Activated T-cell treated with anti-CD3 and anti-CD28 coated beads, Interleukin-2, amount 50 U/mL, for 72 hours (primary cell): ENCODE measurements at places on chromosomes 2 and 18. TPM values are rescaled to one million over a fixed set of nuclear protein-coding genes. Genes with fewer than 3 reads are reported as not detected.

ELP2 gene
- 107 TPM for total RNA-seq

ANKRD30B gene
- not detected for total RNA-seq

CAPN14 gene
- 0.60 TPM for total RNA-seq

ASXL2 gene
- 38.9 TPM for total RNA-seq

NOTO gene
- not detected for total RNA-seq

ATP8B1 gene
- total RNA-seq = not detected

STPG4 gene
- not detected for total RNA-seq

GYPC gene
- 144 TPM for total RNA-seq

KATNAL2 gene
- 1.2 TPM for total RNA-seq

KRTCAP3 gene
- 14.6 TPM for total RNA-seq

NEU2 gene
- total RNA-seq = not detected

OSR1 gene
- not detected for total RNA-seq

FZD7 gene
- total RNA-seq = 1.4 TPM

DSC3 gene
- total RNA-seq = not detected
